NCI-H2081 treated with DMSO at 0.1 percent for 48 hours (cell line): ENCODE measurements at places on chromosomes 1 and 21.
A peak's percentile ranks its signal among the peaks of the same experiment; 100 is the strongest.

DNA sequence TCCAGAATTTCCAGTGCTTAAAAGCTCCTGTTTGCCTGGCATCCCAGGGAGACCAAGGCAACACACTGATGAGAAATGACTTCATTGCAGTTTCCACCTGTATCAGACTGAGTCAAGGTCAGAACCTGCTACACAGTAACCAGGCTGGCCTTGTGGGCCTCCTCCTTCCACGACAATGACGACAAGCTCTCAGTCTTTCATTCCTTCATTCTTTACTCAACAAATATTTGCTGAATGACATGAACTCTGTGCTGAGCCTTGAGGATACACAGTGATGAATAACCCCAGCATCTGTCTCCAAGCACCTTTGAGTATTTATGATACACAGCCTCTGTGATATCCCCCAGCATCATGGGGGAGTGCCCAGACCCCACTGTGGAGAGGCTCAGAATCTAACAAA lies 8.9 kb upstream of the LCE5A start:
- DNase-seq = no peak

GRCh38 chr1:164876398-164877116 lies 317.6 kb downstream of the PBX1 start:
- no peak for DNase-seq

- peak; percentile 88 for DNase-seq
Measured at GRCh38 chr1:153649863-153650235, 8.7 kb upstream of the SNAPIN start.

DNA sequence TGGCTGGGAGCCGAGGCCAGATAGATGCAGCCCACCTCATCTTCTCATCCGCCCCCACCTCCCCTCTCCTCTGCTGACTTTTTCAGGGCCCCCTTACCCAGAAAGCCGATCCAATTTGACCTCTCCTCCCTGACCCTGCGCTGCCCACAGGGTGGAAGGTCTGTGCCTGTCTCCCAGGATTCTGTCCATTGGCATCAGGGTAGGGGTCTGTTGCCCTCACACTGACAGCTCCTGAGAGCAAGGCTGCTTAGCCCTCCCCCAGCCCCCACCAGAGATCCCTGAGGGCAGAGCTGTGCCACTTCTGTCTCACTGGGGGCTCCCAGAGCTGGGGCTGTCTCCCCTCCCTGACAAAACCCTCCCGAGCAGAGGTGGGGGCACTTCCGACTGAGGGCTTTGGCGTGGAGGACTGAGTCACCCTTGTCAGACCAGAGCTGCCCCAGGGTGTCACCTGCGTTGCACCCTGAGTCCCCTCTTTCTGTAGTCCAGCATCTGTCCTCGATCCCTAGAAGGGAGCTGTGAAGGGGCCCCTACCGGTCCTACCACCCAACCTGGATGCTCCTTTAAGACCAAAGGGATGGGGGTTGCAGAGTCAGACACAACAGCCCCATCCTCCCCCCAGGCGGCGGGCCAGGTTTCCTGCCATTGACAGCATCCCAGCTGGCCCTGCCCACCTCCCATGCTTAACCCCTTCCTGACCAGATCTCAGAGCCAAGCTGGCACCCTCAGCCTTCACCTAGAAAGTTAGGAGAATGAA lies 2.4 kb upstream of the FAM110D start:
- no peak for DNase-seq

DNA sequence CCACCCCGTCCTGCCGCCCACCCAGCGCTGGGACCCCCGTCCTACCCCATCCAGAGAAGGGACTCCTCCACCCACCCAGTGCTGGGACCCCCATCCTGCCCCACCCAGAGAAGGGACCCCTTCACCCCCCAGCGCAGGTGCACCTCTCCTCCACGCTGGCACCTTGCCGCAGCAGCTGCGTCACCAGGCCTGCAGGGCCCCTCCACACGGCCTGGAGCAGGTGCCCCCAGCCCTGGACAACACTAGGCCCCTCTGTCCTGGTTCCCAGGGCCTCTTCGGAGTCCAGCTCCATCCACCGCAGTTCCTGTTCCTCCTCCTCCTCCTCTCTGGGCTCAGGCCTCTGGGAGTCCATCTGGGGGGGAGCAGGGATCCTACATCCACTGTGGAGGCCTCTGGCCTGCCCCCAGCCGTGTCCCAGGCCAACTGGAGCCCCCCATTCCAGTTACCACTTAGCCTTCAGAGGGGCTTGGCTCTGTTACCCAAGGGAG lies 378 bp downstream of the ANKRD65 start:
- DNase-seq = no peak

DNA sequence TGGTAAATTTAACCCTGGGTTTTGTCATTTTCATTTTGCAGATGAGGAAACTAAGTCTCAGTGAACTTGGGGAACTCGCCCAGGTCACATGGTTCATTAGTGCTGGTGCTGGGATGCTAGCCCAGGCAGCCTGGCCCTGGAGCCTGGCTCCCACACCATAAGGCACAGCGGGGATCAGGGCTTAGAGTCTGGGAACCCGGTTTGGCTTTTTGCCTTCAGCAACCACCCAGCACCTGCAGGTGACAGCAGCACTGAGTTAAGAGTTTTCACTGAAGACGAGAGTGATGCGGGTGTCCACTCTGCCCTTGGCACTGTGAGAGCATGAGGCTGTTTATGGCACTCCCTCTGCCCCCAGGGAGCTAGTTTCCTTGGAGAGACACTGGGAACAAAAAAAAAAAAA lies 18.4 kb upstream of the CD101 start:
- DNase-seq = no peak

DNA sequence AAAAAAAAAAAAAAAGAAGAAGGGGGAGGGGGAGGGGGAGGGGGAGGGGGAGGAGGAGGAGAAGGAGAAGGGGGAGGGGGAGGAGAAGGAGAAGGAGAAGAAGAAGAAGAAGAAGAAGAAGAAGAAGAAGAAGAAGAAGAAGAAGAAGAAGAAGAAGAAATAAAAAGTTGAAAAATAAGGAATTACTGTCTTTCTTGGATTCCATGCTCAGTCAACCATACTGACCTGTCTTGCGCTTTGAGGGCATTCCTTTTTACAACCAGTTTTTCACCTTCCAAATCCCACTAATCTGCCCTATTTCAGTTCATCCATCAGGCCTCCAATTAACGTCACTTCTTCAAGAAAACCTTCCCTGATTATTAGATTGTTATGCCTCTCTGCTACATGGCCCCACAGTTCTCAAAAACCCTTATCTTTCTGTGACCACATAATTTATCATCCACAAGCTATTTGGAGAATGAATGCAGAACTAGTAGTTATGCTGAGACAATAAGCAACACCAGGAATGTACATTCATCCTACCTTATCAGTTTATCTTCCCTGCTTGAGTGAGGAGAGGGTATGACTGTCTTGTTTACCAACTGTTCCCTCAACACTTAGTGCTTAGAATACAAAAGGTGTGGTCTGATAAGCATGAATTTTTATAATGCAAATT lies 57.5 kb upstream of the GUCA2A start:
- DNase-seq = no peak

- DNase-seq = no peak
Measured at GRCh38 chr1:94872771-94873495, 52.8 kb downstream of the SLC44A3 start.

- no peak for DNase-seq
Measured at GRCh38 chr1:10051656-10052055, 18.9 kb downstream of the UBE4B start.

- no peak for DNase-seq
Measured at GRCh38 chr1:202130816-202131522, 8.3 kb downstream of the GPR37L1 start.

DNA sequence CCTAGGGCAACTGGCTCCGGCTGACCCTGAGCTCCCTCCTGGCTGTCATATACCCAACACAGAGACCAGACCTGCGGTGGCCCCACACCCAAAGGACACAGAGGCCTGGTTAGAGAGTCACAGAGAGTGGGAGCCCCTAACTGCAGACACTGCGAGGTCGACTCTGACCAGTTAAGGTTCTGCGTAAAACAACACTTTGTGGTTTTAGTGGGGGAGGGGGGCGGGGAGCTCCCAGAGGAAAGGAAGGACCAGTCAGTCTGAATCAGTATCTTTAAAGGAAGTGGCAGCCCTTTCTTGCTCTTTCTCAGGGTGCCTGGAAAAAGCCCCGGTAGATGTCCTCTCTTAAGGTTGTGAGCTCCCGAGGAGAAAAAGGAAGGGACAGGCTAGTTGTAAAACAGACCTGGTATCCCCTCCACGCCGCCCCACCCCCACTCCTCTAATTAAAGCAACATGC lies 2.4 kb downstream of the SSBP3 start:
- no peak for DNase-seq

- no peak for DNase-seq
Measured at GRCh38 chr1:63663873-63664272, 70.7 kb downstream of the PGM1 start.

DNA sequence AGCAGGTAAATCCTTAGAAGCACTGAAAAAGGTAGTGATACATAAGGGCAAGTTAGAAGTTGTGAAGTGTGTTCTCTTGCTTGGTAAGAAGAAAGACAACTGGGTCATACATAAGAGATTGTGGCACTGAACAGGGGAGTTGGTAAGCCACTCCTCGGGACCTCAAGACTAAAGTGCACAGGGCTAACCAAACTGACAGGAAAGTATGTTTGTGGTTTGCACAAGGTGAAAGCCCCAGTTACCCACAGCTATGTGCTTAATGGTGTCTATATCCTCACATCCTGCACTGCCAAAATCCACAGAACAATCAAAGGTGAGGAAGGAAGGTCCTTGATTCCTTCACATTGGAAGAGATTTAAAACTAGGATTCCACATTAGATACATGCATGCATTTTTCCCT lies 276.5 kb downstream of the DNM3 start:
- DNase-seq = no peak

DNA sequence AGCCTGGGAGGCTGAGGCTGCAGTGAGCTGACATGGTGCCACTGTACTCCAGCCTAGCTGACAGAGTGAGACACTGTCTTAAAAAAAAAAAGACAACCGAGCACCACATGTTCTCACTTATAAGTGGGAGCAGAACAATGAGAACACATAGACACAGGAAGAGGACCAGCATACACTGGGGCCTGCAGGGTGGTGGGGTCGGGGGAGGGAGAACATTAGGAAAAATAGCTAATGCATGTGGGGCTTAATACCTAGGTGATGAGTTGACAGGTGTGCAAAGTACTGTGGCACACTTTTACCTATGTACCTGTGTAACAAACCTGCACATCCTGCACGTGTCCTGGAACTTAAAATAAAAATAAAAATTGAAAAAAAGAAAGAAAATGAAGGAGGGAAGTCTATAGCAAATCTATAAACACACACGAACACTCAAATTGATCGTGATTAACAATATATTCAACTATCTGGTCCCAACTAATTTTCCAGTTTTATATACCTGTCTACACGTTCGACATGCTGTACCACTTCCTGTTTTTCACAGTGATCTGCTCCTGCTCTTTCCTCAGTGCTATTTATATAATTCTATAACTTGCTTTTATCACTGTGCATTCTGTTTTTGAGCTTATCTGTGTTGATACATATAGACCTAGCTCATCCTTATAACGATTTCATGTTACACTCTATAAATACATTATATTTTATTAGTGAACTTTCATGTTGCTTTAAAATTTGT lies 27.2 kb downstream of the AK5 start:
- no peak for DNase-seq

GRCh38 chr1:91877574-91878208 lies 8.3 kb downstream of the TGFBR3 start:
- DNase-seq = no peak

DNA sequence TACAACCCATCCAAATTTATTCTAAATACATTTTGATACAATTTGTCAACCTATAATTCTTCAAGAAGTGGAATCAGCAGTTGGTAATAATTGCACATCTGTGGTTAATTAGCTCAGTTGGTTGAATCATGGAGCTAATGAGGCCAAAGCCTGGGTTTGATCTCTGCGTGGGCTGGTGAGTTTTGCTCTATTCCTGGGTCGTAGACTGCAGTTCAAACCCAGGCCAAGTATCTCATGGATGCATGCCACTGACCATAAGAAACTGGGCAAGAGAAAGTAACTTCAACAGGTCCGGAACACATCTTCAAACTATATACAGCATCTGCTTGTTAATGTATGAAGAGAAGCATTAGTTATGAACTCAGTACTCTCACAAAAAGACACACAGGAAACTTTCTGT lies 779.7 kb downstream of the USP25 start:
- DNase-seq = no peak

DNA sequence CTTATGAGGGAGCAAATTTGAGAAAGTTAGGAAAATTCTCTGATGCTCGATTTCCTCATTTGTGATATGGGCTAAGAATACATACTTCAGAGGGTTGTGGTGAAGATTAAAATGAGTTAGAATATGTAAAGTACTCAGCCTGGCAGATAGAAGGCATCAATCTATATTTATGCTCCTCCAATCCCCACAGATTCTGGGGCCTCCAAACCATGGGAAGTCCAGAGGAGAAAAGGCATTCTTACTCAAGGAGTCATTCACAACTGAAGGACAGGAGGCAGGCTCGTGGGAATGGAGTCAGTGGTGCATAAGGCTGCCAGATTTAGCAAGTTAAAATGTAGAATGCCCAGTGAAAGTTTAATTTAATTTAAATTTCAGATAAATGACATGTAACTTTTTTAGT lies 330.0 kb upstream of the POU3F1 start:
- DNase-seq = no peak

- DNase-seq = no peak
Measured at GRCh38 chr1:110123224-110123623, 11.0 kb downstream of the UBL4B start.
